ENCODE measurements at places on chromosomes 2 and 18.

GRCh38 chr2:72143441-72144273, 4.0 kb downstream of the CYP26B1 start:
- peak; percentile 28 for DNase-seq

DNA sequence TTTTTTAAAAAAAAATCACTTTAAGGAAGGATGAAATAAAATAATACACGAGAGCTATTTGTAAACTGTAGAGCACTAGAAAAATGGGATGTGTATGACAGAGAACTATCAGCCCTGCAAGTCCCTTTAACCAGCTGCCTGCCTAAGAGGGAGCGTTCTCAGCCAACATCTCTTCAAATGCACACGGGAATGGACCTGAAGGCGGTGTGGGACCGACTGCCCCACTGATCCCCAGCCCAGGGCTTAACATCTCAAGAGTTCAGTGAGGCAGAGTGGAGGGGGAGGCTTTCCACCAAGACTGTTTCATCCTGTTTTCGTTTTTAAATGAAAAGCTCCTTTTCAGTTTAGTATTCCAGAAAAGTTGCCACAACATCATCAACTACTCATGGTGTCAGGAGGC, 2.2 kb downstream of the INPP4A start:
- no peak for DNase-seq

DNA sequence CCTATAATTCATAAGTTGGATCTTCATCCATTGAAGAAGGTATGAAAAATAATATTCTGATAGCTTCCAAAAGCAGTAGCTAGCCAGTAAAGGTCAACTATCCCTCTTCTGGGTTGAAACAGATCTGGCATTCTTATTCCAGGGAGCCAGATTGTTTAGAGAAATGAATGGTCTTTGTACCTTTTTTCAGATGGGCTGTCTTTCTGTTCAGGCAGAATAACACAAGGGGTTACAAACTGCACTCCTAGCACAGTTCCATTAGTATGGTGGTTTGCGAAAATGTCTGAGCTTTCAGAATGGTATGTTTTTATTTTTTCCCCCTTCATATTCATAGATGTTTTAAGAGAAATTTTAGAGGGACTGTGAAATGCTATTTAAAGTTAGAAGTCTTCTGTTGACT, 47.5 kb upstream of the TMEM178A start:
- no peak for DNase-seq

- DNase-seq: no peak
Measured at GRCh38 chr2:4291430-4291829, 588.1 kb downstream of the DCDC2C start.

- peak; percentile 16 for DNase-seq
Measured at GRCh38 chr2:75424936-75425619, 135.7 kb downstream of the EVA1A start.

DNA sequence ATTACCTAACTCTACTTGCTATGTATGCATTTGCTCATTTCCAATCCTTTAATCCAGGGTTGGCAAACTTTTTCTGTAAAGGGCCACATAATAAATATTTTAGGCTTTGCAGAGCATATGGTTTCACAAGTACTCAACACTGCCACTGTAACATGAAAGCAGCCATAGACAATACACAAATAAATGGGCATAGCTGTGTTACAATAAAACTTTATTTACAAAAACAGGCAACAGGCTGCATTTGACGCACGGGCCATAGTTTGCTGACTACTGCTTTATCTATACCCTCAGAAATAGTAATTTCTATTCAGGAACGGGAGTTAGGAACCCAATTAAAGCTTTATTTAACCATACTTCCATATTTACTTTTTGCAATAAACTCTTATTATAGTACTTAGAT, 138.7 kb downstream of the DHRS9 start:
- DNase-seq: no peak

- DNase-seq: peak; percentile 64
Measured at GRCh38 chr2:42906557-42907411, 114.4 kb upstream of the HAAO start.

GRCh38 chr18:9951022-9951859, 37.4 kb downstream of the VAPA start:
- DNase-seq: peak; percentile 88

DNA sequence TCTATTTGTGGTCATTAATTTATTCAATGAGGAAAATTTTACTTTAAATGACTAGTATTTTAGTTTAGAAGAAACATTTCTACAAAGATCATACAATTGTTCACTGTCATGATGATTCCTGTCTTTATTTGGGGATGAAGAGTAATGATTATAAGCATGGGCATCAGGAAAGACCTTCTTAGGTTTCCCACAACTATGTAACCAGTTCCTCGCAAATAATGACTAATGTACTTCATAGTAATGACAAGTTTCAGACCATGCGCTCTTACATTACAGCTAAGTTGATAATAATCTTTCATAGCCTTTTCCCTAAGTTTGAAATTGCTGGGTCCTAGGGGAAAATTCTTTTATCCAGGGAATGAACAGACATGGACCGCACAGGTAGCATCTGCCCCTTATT, 90.5 kb downstream of the MYO5B start:
- DNase-seq: no peak

GRCh38 chr2:42895134-42895790, 102.9 kb upstream of the HAAO start:
- no peak for DNase-seq

DNA sequence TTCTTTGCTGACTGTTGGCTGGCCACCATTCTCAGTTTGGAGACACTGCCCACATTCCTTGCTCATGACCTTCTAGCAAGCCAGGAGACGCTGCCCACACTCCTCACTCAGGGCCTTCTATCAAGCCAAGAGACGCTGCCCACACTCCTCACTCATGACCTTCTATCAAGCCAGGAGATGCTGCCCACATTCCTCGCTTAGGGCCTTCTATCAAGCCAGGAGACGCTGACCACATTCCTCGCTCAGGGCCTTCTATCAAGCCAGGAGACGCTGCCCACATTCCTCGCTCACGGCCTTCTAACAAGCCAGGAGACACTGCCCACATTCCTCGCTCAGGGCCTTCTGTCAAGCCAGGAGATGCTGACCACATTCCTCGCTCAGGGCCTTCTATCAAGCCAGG, 131.3 kb upstream of the CBLN2 start:
- DNase-seq: no peak

DNA sequence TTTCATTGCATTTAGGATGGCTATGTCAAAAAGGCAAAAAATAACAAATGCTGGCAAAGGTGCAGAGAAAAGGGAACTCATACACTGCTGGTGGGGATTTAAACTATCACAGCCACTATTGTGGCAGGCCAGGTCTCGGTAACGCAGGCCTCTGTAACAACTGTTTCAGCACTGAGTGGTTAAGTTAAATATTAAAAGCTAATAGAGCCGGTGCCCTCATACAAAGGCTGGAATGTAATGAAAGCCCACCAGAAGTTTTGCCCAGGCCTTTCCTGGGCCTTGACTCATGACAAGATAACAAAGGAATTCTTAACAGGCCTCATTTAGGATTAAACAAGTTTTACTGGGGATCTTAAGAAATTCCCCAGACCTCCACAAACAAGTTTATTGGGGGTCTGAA, 10.7 kb downstream of the MERTK start:
- DNase-seq: no peak

DNA sequence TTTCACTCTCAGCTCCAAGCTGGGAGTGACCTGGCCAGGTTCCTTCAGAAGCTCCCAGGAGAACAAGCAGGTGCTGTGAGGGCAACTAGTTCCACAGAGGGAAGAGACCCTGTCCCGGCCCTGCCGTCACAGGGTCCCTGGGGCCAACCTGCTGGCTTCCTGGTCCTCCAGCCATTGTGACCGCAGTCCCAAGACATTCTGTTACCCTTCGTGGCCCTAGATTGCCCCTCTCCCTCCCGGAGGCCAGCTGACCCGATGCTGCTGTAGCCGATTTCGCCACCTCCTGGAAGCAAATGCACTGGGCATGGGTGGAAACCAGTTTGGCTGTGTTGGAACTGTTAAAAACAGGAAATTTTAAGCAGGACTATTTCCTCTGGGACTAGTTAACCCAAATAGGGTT, 55.4 kb downstream of the EPAS1 start:
- no peak for DNase-seq

DNA sequence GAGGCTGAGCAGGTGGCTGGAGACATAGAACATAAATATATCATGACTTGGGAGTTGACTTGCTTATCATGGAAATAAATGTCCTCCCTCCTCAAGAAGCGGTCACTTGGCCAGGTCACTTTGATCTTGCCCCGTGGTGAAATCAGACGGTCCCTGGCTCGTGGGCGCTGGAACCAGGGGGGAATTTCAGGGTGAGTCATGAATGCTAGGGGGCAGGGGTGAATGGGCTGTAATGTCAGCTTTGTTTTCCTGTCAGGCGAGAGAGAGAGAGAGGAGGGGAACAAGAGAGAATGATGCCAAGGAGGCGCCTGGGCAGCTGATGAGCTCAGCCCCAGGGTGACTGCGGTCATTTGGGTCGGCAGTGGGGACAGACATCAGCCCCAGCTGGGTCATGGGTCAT, 47.7 kb downstream of the RRM2 start:
- DNase-seq: no peak

DNA sequence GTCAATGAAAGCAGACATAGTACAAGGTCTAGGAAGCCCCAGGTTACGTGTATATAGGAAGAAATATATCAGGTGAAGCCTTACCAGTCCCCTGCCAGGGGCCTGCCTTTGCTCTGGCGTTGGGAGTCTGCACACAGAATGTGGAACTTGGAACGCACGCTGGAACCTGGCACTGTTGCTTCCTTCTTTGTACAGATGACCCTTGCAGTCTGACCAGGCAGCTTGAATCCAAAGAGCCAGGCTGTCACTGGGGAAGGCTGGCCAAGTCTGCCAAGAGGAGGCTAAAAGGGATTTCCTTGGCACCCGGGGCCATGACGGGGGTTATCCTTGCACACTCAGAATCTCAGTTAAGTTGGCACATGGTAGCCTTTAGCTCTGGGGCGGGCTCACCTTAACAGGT, 39.5 kb downstream of the TMEM247 start:
- no peak for DNase-seq

DNA sequence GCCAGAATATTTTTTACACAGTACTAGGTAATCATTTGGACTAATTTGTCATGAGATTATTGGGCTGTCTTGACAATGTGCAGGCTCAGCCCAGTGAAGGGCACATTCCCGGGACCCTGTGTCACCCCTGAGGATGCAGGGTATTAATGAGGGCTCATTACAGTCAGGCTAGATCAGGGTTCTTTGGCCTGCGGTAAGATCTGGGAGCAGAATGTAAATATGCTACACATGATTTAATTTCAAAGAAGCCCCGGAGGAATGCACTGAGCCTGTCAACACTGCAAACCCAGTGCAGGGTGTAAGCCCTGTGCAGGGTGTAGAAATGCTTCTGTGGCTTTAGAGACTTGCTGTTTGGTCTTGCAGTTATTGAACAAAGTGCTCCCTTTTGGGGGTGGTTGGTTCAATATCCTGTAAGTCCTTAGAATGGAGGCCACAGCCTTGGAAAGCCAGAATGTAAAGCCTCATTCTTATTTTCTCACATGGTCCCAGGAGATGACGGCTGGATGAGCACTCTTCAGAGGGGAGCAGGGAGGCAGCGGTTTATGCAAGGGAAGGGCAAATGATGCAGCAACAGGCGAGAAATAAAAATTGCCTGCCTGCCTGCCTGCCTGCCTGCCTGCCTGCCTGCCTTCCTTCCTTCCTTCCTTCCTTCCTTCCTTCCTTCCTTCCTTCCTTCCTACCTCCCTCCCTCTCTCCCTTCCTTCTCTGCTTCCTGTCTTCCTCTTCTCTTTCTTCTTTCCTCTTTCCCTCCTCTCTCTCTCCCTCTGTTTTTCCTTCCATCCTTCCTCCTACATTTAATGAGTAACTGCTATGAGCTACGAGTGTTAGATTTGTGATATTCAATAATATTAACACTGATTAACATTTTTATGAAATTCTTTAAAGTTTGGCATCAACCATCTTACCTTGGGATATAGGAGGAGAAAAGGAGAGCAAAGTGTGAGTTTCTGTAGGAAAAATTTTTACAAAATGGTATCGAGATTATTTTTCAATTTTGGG, 148.8 kb downstream of the VAPA start:
- DNase-seq: no peak

DNA sequence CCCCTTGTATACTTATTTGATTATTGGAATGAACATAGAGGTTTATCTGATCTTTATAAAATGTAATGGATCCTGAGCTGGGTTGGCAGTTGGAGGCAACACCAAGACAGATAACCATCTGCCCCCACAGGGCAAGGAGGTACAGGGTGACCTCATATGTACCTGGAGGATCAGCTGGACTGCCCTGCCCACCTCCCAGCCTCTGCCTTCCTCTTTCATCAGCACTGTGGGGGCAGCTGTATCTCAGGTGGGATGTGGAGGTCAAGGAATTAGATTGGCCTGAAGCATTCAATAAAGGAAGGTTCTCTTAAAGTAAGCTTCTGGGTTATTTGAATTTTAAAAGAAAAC, 92.6 kb downstream of the LYPD6 start:
- no peak for DNase-seq

DNA sequence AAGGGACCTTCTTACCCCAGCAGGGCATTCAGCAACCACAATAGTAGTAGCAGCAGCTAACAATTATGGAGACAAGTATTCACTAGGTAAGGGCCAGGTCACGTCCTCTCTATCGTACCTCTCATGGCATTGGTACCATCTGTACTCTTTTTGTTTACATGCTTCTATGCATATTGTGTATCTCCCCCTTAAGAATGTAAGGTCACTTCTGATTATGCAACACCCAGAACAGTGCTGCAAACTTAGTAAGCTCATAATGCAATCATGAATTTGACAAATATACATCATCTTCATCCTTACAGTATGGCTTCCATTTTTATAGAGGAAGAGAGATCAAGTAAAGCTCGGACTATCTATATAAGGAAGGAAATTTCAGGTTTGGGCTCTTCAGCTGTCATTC, 46.1 kb downstream of the SPRED2 start:
- DNase-seq: no peak

DNA sequence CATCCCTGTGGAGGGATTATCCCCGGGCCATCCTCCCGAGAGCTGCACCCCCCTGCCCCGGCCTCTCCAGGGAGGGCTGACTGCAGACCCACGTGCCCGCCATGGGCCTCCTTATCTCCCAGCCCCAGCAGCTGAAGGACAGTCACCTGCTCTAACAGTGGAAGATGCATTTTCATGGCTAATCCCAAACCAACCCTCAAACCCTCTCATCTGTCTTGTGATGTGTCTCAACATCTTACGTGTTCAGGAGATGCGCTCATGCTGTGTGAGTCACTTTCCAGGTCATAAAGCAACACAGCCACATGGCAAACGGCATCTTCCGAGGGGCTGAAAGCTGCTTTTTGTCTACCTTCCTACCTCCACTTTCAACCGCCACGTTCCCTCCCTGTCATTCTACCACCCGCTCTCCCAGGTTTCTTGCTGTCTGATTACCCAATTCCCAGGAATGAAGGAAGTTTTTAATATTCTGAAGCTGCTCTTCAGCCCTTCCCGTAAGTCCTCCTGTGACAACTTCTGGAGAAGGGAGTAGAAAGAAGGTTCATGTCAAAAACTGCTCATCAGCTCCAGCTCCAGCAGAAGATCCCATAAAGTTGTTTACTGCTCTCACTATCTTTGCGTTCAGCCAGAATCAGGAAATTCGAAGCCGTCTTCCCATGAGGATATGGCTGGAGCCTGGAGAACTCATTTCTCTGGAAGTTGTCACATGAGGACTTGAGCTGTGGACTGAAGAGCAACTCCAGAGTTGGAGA, 54.5 kb downstream of the MBP start:
- peak; percentile 67 for DNase-seq

GRCh38 chr2:160411167-160411566, 82.4 kb downstream of the RBMS1 start:
- DNase-seq: peak; percentile 65

GRCh38 chr2:198807131-198807530, 650.6 kb downstream of the SATB2 start:
- DNase-seq: no peak

- DNase-seq: no peak
Measured at GRCh38 chr2:193219413-193219812, 1024.7 kb upstream of the TMEFF2 start.

Data from hematopoietic multipotent progenitor cell treated with erythropoietin and hydrocortisone succinate and interleukin-3 and kit ligand, for 4 days (in vitro differentiated cells).